ENCODE measurements at places on chromosomes 5 and 9.

DNA sequence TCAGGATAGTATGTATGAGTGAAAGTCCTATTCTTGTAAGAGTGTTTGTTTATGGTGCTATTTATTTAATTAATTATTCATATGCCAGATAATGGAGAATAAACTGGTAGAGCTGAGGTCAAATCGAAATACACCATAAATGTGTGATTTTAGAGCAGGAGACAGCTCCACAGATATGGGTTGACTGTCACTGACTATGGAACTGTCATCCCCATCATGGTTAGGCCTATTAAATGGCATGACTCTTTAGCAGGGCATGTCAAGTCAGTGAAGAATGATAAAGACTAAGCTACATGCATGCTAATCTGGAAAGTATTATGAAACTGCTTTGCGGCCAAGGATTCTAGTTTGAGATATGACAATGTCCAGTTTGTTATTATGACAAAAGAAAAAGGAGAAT, 658.6 kb downstream of the ISL1 start:
- DNase-seq: no peak

- no peak for DNase-seq
Measured at GRCh38 chr9:87382900-87383299, 114.8 kb upstream of the DAPK1 start.

- no peak for DNase-seq
Measured at GRCh38 chr5:16615741-16616535, 859 bp downstream of the RETREG1 start.

DNA sequence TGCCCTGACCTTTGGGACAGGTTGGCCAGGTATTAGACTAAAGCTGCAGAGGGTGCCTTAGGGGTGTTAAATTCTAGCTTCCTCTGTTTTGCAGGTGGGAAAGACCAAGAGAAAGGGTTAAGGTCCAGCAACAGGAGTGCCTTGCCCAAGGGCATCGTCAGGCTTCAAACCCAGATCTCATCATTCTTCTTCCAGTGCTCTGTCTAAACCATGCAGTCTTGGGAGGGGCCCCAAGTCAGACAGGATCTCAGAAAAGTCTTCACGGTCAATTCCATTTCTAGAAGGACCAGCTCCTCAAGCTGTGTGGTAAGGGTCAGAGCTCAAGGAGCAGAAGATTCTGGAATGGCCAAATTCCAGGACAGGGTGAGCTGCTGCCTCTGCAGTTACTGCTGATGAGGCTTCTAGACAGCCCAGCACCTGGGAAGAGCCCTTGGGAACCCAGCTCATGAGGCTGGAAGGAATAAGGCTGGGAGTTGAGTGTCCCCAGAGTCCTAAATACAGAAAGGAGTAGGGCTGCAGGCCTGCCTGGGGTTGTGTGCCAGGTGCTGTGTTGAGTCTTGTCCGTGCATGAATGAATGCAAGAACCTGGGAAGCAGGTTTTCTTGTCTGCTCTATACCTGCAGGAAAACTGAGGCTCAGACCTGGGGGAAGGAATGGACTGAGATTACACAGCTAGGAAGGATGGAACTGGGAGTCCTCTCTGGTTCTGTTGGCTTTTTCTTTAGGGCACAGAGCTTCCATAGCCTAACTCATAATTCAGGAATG, 69.3 kb downstream of the WWC1 start:
- DNase-seq: no peak

All from BE2C (cell line).